ENCODE measurements at places on chromosomes 7 and 10.
A peak's percentile ranks its signal among the peaks of the same experiment; 100 is the strongest.

DNA sequence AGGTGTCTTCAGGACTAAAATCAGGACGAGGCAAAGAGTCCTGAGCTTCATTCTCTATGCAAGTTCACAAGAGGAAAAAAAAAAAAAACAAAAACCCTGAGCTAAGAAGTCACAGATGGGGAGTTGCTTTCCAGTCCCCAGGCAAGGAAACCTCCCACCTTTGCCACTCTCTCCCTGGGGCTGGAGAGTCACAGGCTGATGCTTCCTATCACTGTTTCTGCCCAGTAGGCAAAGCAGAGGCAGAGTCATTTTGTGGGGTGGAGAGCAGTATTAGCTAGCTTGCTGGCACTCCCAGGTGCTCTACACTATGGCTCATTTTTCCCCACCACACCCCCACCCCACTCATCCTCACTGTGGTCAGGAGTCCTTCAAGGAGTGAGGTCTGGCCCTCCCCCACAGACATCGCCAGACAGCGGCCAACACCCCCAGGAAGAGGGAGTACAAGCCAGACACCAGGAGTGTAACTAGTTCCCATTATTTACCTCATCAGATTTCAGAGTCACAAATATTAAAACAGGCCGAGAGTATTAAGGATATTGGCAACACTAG is 34.6 kb upstream of the UNC5B start:
- no peak for DNase-seq

- peak; percentile 28 for DNase-seq
Observed at GRCh38 chr10:9508606-9509005, 1454.1 kb downstream of the GATA3 start.

DNA sequence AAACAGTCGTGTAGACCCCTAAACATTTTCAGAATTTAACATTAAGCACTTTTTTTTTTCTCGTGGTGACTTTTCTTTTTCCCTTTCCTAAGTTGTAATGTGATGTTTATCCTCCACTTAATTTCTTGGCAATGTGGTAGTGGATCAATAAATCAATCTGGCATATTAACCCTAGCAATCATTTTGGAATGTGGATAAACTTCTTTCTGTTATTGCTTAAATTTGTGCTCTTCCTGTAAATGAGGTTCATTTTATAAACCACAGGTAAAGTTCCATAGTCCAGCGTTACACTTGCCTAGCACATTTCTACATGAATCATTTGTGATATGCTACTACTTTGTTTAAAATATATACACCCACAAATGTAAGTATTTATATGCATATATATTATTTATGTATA is 247.4 kb upstream of the ETV1 start:
- DNase-seq, result no peak

GRCh38 chr10:87603769-87604168 is 55.9 kb upstream of the PAPSS2 start:
- no peak for DNase-seq

DNA sequence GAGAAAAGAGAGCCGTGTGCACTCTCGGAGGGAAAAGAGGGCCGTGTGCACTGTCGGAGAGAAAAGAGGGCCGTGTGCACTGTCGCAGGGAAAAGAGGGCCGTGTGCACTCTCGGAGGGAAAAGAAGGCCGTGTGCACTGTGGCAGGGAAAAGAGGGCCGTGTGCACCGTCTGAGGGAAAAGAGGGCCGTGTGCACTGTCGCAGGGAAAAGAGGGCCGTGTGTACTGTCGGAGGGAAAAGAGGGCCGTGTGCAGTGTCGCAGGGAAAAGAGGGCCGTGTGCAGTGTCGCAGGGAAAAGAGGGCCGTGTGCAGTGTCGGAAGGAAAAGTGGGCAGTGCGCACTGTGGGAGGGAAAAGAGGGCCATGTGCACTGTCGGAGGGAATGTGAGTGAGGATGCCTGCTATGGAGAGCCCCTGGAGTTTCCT is 188.7 kb downstream of the DNAJB6 start:
- DNase-seq, result no peak

GRCh38 chr10:15871823-15872222 is 11.5 kb upstream of the MINDY3 start:
- DNase-seq, result no peak

- DNase-seq, result no peak
Observed at GRCh38 chr7:90835861-90836260, 239.7 kb downstream of the CDK14 start.

DNA sequence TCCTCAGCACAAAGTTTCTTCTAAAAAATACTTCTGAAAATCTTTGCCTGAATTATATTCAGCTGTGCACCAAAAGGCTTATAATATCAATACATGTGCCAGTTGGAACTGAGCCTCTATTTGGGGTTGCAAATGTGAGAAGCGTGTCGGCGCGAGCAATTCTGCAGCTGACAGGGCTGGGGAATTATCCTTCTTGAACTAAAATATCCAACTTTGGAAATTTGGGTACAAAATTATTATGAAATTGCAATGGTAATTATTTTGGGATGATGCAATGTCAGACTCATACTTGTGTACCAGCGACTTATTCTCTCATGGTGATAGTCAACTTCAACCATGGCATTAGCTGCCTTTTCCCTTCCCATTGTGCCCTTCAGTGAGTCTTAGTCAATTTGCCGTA is 507.0 kb upstream of the KLF6 start:
- DNase-seq, result peak; percentile 61

GRCh38 chr7:150953061-150953997 is 24.8 kb downstream of the KCNH2 start:
- no peak for DNase-seq

GRCh38 chr7:124996778-124997177 is 67.2 kb upstream of the POT1 start:
- DNase-seq, result no peak

GRCh38 chr7:27921081-27921836 is 181.3 kb downstream of the TAX1BP1 start:
- peak; percentile 65 for DNase-seq

DNA sequence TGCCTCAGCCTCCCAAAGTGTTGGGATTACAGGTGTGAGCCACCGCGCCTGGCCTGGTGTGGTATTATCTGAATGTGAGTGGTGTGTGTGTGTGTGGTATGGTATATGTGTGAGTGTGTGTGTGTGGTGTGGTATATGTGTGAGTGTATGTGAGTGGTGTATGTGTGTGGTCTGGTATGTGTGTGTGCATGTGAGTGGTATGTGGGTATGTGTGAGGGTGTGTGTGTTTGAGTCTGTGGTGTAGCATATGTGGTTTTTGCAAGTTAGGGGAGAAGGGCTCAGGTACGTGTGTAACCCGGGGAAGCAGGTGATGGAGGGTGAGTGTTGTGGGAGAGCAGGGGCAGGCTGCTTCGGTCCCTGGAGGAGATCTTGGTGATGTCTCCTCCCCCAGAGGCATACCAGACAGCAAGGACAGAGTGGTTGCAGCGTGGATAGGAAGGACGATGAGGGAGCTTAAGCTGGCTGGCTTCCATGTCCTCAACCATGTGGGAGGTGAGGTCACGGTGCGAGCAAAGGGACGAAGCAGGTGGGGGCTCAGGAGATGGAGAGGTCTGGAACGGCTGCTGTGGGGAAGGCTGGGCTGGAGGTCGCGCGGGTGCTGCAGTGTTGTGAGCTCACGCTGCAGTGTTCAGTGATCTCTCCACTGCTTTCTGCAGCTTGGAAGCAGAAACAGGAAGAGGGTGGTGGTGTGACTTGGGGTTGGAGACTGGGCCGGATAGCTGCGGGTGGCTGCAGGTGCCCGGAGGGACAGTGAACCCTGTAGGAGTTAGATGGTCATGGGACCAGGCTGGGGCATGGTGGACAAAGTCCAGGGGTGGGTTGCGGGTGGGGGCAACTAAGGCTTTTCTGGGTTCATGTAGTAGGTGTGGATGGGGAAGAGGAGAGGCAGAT is 5.0 kb downstream of the ZYX start:
- peak; percentile 38 for DNase-seq

- DNase-seq, result no peak
Observed at GRCh38 chr7:12694817-12695216, 7.4 kb downstream of the ARL4A start.

GRCh38 chr10:16848562-16849154 is 31.4 kb upstream of the RSU1 start:
- no peak for DNase-seq

- no peak for DNase-seq
Observed at GRCh38 chr10:126893206-126893605, 12.0 kb upstream of the DOCK1 start.

GRCh38 chr7:21108182-21108581 is 319.7 kb upstream of the SP4 start:
- peak; percentile 71 for DNase-seq

- no peak for DNase-seq
Observed at GRCh38 chr10:62690703-62691102, 113.8 kb upstream of the ADO start.

DNA sequence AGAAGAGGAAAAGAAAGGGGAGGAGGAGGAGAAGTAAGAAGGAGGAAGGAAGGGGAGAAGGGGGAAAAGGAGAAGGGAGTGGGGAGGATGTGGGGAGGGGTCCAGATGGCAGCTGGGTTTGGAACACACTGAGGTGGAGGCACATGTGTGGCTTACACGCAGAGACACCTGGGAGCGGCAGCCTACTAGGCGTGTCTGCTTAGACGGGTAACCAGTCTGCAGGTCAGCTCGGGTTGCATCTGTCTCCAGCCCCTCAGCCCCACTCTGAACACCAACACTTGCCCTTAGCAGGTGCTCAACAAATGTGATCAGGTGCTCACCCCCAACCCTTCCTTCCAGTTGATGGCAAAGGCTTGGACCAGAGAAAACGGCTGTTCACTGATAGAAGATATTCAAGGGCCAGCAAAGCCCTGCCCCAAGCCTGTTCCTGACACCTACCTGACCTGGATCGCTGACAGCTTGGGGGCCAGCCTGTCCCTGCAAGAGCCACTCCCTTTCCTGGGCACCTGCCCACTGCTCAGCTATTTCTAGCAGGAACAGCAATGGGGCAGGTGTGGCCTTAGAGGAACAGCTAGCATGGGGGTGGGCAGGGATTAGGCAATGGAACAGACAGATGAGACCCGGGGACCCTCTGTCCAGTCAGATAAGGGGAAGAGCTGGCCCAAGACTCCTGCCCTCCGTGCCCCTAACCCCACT is 70.5 kb downstream of the SH3PXD2A start:
- DNase-seq, result no peak

DNA sequence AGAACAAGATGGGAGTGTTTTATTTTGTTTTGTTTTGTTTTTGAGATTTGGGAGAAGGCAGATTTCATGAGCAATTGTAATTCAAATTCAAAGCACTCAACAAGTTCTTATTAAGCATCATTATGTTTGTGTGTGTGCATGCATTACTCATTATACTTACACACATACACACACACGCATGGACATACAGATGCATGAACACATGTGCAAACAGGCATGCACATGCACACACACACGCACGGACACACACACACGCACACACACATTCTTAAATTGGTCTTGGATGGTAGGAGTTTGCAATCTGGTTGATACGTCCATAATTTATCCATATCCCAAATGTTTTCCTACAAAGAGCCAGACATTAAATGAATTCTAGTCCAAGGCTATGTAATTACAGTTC is 702.8 kb downstream of the INHBA start:
- no peak for DNase-seq

- no peak for DNase-seq
Observed at GRCh38 chr7:139585042-139585441, 61.6 kb downstream of the CLEC2L start.

DNA sequence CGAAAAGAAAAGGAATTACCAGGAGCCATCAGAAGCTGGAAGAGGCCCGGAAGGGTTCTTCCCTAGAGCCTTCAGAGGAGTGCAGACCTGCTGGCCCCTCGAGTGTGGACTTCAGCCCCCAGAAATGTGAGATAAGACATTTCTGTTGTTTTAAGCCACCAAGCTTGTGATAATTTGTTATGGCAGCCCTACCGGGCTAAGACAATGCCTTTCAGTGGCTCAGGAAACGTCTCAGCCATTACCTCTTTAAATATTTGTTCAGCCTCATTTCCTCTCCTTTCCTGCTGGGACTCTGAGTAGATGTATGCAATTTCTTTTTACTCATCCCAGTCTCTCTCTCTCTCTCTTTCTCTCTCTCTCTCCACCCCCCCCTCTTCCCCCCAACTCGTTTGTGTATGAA is 174.7 kb upstream of the GRB10 start:
- no peak for DNase-seq

- no peak for DNase-seq
Observed at GRCh38 chr7:72445075-72445474, 32.9 kb upstream of the CALN1 start.

DNA sequence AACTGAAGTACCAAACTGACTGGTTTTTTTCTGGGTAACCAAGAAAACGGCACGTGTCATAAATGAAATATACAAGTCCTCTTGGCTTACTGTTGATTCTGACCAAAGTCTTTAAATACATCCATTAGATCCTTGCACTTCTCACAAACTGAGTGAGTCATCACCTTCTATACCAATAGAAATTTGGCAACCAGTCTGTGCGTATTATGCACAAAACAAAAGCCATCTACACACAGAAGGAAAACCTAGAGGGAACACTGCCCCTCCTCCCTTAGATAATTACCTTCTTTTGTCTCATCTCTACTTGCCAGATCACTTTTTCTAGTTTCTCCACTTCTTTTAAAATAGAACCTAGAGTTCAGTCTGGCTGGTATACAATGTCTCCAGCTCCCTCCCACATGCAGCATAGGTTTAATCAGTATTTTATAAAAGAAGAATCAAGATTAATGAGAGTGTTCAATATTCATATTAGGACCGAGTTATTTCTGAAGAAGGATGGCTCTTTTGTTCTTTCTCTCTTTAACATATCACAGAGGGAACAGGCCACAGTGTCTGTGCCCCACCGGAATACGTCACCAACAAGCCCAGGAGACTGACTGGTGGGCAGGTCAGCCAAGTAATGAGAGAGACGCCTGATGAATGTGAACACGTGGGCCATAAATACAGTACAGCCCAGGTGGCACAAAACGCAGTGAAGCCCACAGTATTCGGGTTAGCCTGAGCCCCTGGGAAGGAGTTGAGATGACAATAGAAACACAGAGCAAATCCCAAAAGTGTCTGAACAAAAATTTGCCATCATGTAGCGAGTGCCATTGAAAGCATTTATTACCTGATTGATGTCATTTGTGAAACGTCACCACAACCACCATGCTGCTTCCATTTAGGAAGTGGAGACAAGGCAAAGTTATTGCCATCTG is 91.3 kb downstream of the KIAA1549 start:
- no peak for DNase-seq

GRCh38 chr7:87151729-87152111 is 533 bp upstream of the DMTF1 start:
- DNase-seq, result no peak

GRCh38 chr10:102951316-102951715 is 33.2 kb downstream of the CNNM2 start:
- DNase-seq, result no peak

- DNase-seq, result no peak
Observed at GRCh38 chr7:874031-874749, 2.2 kb upstream of the GET4 start.

DNA sequence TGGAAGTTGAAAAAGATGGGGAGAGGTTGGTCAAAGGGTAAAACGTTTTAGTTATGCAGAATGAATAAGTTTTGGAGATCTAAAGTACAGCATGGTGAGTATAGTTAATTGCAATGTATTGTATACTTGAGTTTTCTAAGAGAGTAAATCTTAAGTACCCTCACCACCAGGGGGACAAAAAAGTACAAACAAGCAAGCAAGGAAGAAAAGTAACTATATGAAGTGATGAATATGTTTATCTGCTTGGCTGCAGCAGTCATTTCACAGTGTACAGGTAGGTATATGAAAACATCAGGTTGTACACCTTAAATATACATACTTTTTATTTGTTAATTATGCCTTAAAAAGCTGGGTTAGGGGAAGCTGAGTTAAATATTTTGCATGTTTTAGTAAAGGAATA is 157.3 kb downstream of the PCLO start:
- no peak for DNase-seq

Data from femur (tissue), 1 donor.